ENCODE measurements at places on chromosomes 7 and 10. TPM values are rescaled to one million over a fixed set of nuclear protein-coding genes. Genes with fewer than 3 reads are reported as not detected.

The GJD4 gene
- 1.1 TPM for total RNA-seq

The CYP17A1 gene
- not detected for total RNA-seq

The TRIM50 gene
- total RNA-seq, result not detected

The JCAD gene
- total RNA-seq, result 8.3 TPM

The PILRA gene
- 4.9 TPM for total RNA-seq

The OPN4 gene
- not detected for total RNA-seq

GRCh38 chr7:128739990-128740682, 977 bp downstream of the CALU start:
- H3K4me1 ChIP-seq, result peaks cover 18% of the 10 kb centered on the region
- no peak for DNase-seq
- peak overlapping the region; percentile 95 for H3K4me3 ChIP-seq
- no peaks in the 10 kb centered on the region for H3K36me3 ChIP-seq

- DNase-seq, result no peak
- no peaks in the 10 kb centered on the region for H3K36me3 ChIP-seq
- no peak overlapping the region for H3K27ac ChIP-seq
- no peak overlapping the region for H3K4me3 ChIP-seq
- H3K4me1 ChIP-seq, result peaks cover 35% of the 10 kb centered on the region
- H3K27me3 ChIP-seq, result no peaks in the 10 kb centered on the region
These were observed 9.7 kb downstream of the EIF4H start for GRCh38 chr7:74183653-74184450.

- no peaks in the 10 kb centered on the region for H3K27me3 ChIP-seq
- no peak for DNase-seq
- H3K27ac ChIP-seq, result no peak overlapping the region
- H3K36me3 ChIP-seq, result no peaks in the 10 kb centered on the region
- no peak overlapping the region for H3K4me3 ChIP-seq
- H3K4me1 ChIP-seq, result no peaks in the 10 kb centered on the region
These were observed 25.7 kb upstream of the FAM107B start for GRCh38 chr10:14800397-14800796.

GRCh38 chr10:52571516-52572182, 200.9 kb downstream of the MBL2 start:
- H3K4me3 ChIP-seq, result no peak overlapping the region
- no peaks in the 10 kb centered on the region for H3K27me3 ChIP-seq
- H3K27ac ChIP-seq, result no peak overlapping the region
- no peak for DNase-seq

DNA sequence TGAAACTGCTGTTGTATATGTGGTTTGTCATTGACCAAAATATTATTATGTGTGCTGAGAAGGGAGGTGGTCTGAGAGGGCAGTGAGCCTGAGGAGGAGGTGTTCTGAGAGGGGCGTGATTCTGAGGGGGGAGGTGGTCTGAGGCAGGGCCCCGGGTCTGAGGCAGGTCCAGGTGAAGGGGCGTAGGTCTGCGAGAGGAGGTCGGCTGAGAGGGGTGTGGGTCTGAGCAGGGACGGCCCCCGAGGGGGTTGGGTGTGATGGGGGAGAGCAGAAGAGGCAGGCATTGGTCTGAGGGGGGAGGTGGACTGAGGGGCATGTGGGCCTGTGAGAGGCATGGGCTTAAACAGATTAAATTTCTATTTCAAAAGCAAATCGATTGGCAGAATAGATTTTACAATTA, 32.4 kb downstream of the AKR1C4 start:
- H3K4me3 ChIP-seq, result no peak overlapping the region
- no peak for DNase-seq
- no peaks in the 10 kb centered on the region for H3K27me3 ChIP-seq
- H3K36me3 ChIP-seq, result no peaks in the 10 kb centered on the region
- no peak overlapping the region for H3K27ac ChIP-seq
- no peaks in the 10 kb centered on the region for H3K4me1 ChIP-seq

- no peaks in the 10 kb centered on the region for H3K4me1 ChIP-seq
- H3K36me3 ChIP-seq, result no peaks in the 10 kb centered on the region
These were observed 32.7 kb upstream of the ZNF438 start for GRCh38 chr10:31064348-31064747.

DNA sequence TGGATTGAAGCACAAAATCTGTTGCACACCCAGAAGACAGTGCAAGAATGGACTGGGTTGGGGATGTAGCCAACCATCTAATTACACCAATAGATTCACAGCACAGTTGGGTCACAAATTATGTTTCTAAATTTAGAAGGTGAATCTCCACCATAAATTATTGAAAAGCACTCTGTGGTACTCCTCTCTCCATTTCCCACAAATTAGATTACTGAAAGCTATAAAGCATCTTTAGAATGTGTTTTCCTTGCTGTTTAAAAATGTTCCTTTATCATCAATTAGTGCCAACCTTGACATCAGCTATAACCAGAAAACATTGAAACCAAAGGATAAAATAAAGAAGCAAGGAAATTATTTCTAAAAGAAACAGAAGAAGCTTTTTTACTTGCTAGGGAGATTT, 39.9 kb upstream of the HDAC9 start:
- H3K36me3 ChIP-seq, result no peaks in the 10 kb centered on the region
- H3K4me1 ChIP-seq, result no peaks in the 10 kb centered on the region
- DNase-seq, result no peak
- H3K27ac ChIP-seq, result no peak overlapping the region
- H3K4me3 ChIP-seq, result no peak overlapping the region

DNA sequence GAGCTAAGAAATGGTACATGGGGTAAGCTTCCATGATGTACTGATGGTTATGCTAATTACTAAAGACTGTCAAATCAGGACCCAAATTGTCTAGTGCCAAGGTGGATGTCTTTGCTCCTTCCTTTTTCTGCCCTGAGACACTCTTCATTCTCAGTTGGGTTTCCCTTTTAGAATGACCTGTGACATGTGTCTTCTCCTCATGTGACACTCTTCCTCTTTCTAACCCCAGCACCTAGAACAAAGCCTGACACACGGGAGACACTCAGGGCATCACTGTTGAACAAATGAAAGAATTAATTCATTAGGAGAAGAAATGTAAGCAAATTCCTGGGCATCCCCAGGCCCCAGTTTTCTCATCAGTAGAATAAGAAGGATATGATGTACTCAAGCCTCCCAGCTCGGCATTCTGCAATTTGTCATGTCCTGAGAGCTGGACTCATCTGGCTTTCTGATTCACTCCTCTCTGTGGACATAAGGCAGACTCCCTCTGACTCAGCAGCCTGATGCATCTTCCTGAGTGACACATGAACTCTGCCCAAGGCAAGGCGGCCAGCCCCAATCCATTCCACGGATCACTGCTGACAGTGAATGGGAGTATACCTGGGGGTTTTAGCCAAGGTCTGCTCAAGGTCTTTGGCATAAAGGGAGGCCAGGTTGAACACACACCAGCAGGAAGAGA, 473.8 kb downstream of the KCNMA1 start:
- H3K27ac ChIP-seq, result no peak overlapping the region
- no peak overlapping the region for H3K4me3 ChIP-seq
- H3K27me3 ChIP-seq, result no peaks in the 10 kb centered on the region

- no peak for DNase-seq
- no peak overlapping the region for H3K27ac ChIP-seq
- H3K4me3 ChIP-seq, result no peak overlapping the region
- no peaks in the 10 kb centered on the region for H3K27me3 ChIP-seq
These were observed 52.0 kb downstream of the TCAF1 start for GRCh38 chr7:143849785-143850479.

GRCh38 chr7:40595129-40595528, 460.3 kb downstream of the SUGCT start:
- H3K4me3 ChIP-seq, result no peak overlapping the region
- no peaks in the 10 kb centered on the region for H3K4me1 ChIP-seq
- no peak for DNase-seq
- no peak overlapping the region for H3K27ac ChIP-seq
- H3K36me3 ChIP-seq, result no peaks in the 10 kb centered on the region

DNA sequence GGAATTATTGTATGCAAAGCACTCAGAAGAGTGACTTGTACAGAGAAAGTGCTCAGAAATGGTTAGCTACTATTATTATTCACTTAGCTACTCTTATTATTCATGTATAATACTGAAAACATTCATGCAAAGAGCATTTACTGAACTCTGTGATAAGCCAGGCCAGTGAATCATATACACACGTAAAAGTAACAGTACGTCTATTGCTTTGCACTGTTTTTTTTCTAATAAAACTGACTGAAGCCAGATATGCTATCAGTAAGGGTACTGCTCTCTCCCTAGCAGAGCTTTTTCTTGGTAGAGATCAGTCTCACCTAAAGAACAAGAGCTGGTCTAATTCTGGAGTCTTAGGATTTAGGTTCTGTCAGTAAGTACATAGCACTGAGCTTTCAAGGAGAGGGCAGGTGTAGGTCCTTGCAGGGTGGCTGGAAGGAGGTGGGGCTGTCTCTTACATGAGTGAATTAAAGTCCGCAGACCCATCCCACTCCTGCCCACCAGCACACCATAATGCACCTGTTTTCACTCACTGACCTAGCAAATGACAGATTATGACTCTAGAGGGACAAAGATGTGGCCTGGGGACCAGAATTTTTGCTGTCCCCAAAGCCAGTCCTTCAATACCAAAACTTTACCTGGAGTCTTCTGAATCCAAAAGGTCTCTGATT, 145.9 kb downstream of the ARID5B start:
- no peaks in the 10 kb centered on the region for H3K36me3 ChIP-seq
- peaks cover 13% of the 10 kb centered on the region for H3K4me1 ChIP-seq
- peak overlapping the region; percentile 87 for H3K27ac ChIP-seq
- no peak overlapping the region for H3K4me3 ChIP-seq

- H3K4me3 ChIP-seq, result no peak overlapping the region
- H3K27ac ChIP-seq, result no peak overlapping the region
- no peaks in the 10 kb centered on the region for H3K36me3 ChIP-seq
- no peaks in the 10 kb centered on the region for H3K4me1 ChIP-seq
- H3K27me3 ChIP-seq, result no peaks in the 10 kb centered on the region
These were observed 4.7 kb upstream of the ENTPD7 start for GRCh38 chr10:99654390-99655175.

DNA sequence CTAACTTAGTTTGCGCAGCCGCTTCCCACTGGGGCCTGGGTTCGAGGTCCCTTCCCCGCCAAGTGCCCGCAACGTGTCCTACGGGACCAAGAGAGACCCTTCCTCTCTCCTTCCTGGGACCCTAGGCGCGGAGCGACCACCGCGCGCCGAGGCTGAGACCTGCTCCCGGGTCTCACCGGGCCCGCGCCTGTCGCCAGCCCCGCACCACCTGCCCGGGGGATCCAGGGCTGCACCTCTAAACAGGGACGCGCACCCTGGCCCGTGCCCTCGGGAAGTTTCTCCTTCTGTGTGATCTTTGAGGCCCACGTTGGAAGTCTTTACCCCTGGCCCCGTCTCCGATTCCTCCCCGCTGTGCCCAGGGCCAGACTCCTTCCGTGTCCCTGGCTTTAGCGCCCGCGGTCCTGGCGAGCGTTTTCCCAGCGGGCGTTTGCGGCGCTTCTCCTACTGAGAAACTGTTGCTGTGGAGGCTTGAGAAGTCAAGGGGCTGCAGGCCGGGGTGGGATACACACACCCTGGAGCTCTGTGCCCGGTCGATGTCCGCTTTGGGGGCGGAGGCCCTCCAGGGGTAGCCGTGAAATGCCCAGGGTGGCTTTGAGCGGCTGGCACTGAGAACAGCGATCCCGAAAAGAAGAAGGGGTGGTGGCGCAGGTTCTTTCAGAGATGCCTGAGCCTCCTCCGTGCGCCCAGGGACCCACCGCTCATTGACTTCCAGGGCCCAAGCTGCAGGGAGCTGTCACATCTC, 575 bp downstream of the PLPP4 start:
- no peak overlapping the region for H3K27ac ChIP-seq
- H3K4me3 ChIP-seq, result peak overlapping the region; percentile 44

- H3K36me3 ChIP-seq, result no peaks in the 10 kb centered on the region
- H3K4me3 ChIP-seq, result no peak overlapping the region
These were observed 130.8 kb downstream of the MDFIC start for GRCh38 chr7:115052706-115053105.

DNA sequence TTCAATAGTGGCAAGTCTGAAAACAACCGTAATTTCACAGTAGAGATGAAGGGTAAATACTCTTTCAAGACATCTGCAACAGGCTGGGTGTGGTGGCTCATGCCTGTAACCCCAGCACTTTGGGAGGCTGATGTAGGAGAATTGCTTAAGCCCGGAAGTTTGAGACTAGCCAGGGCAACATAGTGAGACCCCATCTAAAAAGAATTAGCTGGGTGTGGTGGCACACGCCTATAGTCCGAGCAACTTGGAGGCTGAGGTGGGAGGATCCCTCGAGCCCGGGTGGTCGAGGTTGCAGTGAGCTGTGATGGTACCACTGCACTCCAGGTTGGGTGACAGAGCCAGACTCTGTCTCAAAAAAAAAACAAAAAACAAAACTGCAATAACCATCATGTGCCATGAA, 71.8 kb downstream of the PFKFB3 start:
- H3K4me1 ChIP-seq, result no peaks in the 10 kb centered on the region
- no peak overlapping the region for H3K27ac ChIP-seq

GRCh38 chr7:120731271-120731670, 126.7 kb downstream of the TSPAN12 start:
- no peaks in the 10 kb centered on the region for H3K27me3 ChIP-seq
- H3K4me3 ChIP-seq, result no peak overlapping the region
- no peaks in the 10 kb centered on the region for H3K36me3 ChIP-seq
- H3K4me1 ChIP-seq, result no peaks in the 10 kb centered on the region
- no peak overlapping the region for H3K27ac ChIP-seq

DNA sequence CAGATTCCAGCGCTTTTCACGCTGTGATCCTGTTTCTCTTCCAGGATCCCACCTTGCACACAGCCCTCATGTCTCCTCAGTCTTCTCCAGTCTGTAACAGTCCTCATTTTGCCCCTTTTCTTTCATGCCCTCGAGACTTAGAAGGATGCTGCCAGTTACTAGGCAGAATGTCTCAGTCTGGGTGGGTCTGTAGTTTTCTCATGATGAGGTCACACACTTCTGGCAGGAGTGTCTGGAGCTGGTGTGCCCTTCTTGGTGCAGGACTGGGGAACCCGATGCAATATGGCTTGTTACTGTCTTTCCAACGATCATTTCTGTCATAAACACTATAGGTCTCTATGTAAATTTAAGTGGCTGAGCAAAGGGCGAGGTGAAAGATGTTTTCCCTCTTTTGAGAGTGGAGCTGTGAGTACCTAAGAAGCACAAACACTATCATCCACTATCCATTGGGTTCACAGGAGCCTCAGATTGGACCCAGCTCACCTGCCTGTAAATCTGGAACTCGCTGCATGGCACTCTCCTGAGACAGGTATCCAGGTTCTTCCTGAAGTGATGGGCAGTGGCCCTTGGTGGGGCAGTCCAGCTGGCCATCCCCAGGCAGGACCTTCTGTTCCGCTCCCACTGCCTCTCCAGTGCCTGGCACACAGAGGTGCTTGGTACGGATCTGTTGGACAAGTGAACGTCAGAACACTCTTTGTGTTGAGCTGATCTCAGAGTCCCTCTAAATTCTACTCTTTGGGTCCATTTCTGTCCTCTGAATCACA, 64.3 kb upstream of the ZNF32 start:
- DNase-seq, result no peak
- H3K36me3 ChIP-seq, result no peaks in the 10 kb centered on the region
- H3K4me1 ChIP-seq, result no peaks in the 10 kb centered on the region
- H3K27me3 ChIP-seq, result no peaks in the 10 kb centered on the region

- no peaks in the 10 kb centered on the region for H3K36me3 ChIP-seq
- no peak overlapping the region for H3K4me3 ChIP-seq
- DNase-seq, result no peak
- no peak overlapping the region for H3K27ac ChIP-seq
- no peaks in the 10 kb centered on the region for H3K4me1 ChIP-seq
These were observed 81.8 kb upstream of the CAV2 start for GRCh38 chr7:116417593-116418345.

GRCh38 chr10:62019685-62020359, 118.3 kb downstream of the ARID5B start:
- H3K4me3 ChIP-seq, result no peak overlapping the region
- peak overlapping the region; percentile 76 for H3K27ac ChIP-seq
- peaks cover 25% of the 10 kb centered on the region for H3K4me1 ChIP-seq
- H3K27me3 ChIP-seq, result no peaks in the 10 kb centered on the region
- DNase-seq, result no peak

- H3K27me3 ChIP-seq, result no peaks in the 10 kb centered on the region
- DNase-seq, result no peak
- no peaks in the 10 kb centered on the region for H3K36me3 ChIP-seq
- H3K4me1 ChIP-seq, result no peaks in the 10 kb centered on the region
These were observed 15.8 kb downstream of the WDFY4 start for GRCh38 chr10:48700493-48700892.

Measured in prostate gland (tissue), 2 donors.